ENCODE measurements at places on chromosomes 3 and 15.

GRCh38 chr3:37862219-37862902 lies 681 bp downstream of the CTDSPL start:
- peak; percentile 45 for DNase-seq

- no peak for DNase-seq
Observed at GRCh38 chr15:98503970-98504369, 144.4 kb upstream of the IGF1R start.

- DNase-seq = no peak
Observed at GRCh38 chr15:92770641-92771040, 115.1 kb upstream of the FAM174B start.

DNA sequence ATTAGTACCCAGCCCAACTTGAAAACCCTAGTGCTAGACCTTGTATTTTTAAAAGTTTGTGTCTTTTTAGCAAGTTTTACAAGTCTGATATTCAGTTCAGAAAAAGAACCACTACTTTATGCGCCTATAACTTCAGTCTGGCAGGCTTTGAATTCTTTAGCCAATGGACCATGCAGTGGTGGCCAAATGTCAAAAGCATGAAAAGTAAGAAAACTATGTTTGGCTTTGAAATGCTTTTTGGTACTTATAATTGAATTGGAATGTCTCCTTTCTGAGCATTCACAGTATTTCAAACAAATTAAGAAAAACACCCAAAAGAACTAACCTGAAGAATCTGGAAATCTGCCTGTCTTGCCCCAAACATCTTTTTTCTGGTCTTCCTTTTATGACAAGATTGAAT lies 12.8 kb downstream of the WDR48 start:
- no peak for DNase-seq

- DNase-seq = no peak
Observed at GRCh38 chr15:57647071-57647790, 55.5 kb downstream of the MYZAP start.

- DNase-seq = no peak
Observed at GRCh38 chr15:37801529-37801928, 132.9 kb upstream of the TMCO5A start.

DNA sequence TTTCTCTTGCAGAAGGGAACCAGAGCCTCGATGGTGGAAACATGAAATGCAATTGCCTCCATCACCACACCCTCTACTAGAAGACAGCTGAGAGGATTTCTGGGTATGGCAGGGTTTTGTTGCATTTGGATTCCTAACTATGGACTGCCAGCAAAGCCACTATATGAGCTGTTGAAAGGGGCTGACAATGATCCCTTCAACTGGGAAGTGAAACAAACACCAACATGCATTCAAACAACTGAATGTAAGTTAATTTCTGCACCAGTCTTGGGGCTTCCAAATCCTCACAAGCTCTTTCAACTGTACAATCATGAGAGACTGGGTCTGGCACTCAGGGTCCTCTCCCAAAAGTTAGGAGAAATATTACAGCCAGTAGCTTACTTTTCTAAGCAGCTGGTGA lies 116.7 kb upstream of the PLCL2 start:
- DNase-seq = no peak

DNA sequence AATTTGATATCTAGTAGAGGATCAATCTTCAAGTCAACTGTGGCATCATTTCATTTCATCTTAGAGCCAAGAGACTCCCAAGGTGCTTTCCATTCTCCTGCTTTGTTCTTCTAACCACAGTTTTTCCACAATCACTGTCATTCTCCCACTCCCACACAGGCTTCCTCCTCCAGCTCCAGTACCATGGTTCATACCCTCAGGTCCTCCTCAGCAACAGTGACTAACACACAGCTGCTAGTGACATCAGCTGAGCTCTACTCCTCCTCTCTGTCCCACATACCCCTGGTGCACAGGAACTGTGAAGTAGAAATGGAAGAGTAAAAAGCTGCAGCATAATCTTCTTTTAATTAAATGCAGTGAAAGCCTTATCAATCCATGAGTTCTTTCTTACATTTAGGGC lies 200.2 kb upstream of the DPH6 start:
- no peak for DNase-seq

GRCh38 chr3:9224490-9224889 lies 25.0 kb downstream of the SRGAP3 start:
- DNase-seq = no peak

DNA sequence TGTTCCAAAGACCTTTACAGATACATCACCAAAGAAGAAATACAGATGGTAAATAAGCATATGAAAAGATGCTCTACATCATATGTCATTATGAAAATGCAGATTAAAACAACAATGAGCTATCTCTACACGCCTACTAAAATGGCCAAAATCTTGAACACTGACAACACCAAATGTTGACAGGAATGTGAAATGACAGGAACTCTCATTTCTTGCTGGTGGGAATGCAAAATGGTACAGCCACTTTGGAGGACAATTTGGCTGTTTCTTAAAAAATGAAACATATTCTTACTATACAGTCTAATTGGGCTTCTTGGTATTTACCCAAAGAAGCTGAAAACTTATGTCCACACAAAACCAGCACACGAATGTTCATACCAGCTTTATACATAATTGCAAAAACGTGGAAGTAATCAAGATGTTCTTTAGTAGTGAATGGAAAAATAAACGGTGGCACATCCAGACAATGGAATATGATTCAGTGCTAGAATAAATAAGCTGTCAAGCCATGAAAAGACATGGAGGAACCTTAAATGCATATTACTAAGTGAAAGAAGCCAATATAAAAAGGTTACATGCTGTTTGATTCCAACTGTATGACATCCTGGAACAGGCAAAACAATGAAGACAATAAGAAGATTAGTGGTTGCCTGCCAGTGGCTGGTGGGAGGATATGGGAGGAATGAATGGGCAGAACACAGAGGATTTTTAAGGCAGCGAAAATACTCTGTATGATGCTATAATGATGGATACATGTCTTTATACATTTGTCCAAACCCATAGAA lies 81.3 kb upstream of the NEDD4 start:
- no peak for DNase-seq

GRCh38 chr3:72453706-72454105 lies 394.5 kb downstream of the SHQ1 start:
- no peak for DNase-seq

GRCh38 chr3:186525369-186526255 lies 18.6 kb downstream of the CRYGS start:
- DNase-seq = no peak

DNA sequence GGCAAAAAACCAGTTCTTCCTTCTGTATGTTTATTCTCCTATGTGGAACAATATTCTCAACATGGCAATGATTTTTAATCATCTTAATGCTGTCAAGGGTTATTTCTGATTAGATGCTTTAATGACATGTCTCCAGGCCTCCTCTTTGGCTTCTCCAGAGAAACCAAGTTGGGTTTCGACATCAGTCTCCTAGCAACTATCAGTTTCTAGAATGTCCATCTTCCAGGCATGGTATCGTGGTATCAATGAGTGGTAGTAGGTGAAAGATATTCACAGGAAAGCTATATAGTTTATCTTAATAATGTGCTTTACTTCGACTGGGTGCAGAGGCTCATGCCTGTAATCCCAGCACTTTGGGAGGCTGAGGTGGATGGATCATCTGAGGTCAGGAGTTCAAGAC lies 128.5 kb downstream of the C3orf70 start:
- DNase-seq = no peak

- no peak for DNase-seq
Observed at GRCh38 chr15:60584355-60584998, 105.5 kb upstream of the ICE2 start.

DNA sequence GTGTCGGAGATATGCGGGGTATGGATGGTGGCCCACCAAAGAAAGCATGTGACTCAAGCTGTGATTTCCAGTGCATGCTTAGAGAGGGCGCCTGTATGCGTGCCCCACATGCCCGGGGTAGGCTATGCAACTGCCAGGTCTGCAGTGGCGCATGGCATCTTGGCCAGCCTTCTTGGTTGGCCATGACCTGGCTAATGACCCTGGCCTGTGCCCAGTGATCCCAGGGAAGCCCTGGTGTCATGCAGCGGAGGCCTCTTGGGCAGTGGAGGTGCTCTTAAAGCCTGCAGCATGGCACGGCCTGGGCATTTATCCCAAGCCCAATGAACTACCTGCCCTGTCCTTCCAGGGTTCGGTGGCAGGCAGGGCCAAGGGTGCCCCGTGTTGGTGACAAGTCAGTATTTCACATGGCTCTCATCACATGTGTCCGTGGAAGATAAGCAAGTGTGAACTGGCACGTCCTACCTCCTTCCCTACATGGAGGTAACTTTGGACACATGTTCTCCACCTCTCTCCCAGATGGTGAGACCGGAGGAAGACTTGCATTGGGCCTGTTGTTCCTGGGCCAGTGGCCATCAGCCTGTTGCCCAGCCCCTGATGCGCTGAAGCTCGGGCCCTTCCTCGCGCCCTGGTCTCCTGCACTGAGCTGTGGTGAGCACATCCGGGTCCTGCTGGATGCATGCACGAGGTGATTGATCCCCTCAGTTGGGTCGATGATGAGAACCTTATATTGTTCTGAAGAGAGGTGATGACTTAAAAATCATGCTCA lies 192.0 kb downstream of the UBE3A start:
- DNase-seq = no peak

DNA sequence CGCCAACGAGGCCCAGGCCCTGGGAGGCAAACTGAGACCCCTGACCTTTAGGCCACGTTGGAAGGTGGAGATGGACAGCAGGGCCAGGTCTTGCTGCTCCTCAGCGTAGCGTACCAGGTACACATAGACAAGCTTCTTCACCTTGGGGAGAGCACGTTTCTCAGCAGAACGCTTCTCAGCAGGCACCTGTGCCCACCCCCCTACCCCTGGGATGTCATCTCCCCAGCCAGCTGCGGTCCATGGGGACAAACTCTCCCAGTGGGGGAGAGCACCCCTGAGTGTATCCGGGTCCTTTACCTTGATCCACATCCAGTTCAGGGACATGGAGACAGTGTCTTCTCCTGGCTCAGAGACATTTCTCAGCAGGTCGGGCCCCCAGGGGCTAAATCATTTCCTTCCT lies 21.0 kb downstream of the AP3B2 start:
- DNase-seq = no peak

DNA sequence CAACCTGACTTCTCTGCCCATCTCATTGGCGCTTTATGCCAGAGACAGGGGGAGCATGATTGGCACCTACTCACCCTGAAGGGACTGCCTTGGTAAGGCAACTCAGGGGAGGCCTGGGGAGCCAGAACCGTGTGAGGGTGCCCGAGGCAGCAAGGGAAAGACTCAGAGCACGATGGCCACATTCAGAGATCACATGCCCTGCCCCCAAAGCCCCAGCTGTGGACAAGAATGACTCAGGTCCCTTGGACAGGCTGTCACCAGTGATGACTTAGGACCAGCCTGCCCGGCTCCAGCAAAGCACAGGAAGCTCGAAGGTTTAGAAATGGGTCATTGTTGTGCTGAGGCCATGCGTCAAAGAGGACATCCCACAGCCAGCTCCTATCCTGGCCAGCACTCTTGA lies 49.1 kb upstream of the LIMD1 start:
- DNase-seq = no peak

DNA sequence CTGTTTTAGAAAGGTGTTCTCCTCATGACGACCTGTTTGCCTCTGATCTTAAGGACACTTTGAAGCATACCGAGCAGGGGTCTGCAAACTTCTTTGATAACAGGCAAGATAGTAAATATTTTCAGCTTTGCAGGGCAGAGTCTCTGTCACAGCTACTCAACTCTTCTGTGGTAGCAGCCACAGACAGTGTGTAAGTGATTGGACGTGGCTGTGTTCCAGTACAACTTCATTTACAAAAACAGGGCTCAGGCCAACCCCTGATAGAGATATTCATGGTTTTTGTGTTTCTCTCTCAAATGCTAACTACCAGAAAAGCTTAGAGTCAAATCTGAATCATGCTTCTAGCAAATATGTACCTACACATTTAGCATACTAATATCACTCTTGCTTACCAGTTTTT lies 51.5 kb downstream of the TGFBR2 start:
- DNase-seq = no peak

GRCh38 chr3:721086-721485 lies 371.7 kb upstream of the CNTN6 start:
- no peak for DNase-seq

- DNase-seq = no peak
Observed at GRCh38 chr3:127772827-127773751, 49.2 kb downstream of the MGLL start.

- DNase-seq = no peak
Observed at GRCh38 chr3:195072916-195073564, 197.9 kb downstream of the XXYLT1 start.

DNA sequence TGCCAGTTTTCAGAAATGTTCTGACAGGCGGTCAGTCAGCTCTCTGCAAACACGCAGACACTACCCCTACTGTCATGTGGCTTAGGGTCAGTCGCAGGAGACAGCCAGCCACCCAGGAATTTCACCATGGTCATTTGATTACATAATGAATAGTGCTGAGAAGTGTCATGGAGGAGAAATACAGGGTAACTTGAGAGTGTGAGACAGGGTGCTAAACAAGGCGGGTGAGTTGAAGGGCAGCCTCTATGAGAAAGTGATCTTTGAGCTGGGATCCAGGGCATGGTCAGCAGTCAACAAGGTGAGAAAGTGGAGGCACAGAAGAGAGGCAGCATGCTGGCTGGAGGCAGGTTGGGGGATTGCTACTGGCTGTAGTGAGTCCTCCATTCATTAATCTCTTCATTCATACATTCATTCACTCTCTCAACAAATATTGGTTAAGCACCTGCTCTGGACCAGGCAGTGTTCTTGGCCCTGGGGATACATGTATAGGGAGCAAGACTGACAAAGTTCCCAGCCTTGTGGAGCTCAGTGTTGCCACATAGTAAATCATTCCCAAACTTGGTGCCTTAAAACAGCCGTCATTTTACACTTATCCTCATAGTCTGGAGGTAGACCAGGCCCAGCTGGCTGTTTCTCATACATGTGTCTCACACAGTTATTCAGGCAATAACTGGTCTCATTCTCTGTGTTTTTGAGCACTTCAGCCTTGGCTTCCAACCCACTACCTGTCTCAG lies 14.8 kb downstream of the PXYLP1 start:
- DNase-seq = no peak

- no peak for DNase-seq
Observed at GRCh38 chr15:38691377-38691776, 126.8 kb upstream of the RASGRP1 start.

- DNase-seq = no peak
Observed at GRCh38 chr3:71104556-71104955, 479.0 kb downstream of the FOXP1 start.

- DNase-seq = no peak
Observed at GRCh38 chr3:468172-468571, 271.6 kb downstream of the CHL1 start.

DNA sequence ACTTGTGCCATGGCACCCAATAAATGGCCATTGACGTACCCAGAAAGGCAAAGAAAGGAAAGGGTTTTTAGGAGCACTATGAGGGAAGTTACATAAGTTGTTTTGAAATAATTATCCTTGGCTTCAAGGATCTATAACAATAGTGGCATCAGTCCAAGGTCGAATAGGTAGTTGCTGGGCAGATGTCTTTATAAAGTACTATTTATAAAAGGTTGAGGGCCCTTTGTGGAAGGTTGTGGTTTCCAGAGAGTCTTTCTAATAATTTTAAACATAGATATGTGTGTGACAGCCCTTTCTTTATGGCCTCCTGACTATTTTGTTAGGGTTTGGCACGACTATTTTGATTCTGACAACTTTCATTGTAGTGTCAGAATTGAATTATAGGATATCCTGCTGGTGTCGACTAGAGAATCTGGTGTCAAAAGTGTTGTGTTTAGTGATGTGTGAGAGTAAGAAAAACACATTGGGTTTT lies 260.5 kb downstream of the PYDC2 start:
- no peak for DNase-seq

GRCh38 chr3:99131876-99132275 lies 230.4 kb upstream of the DCBLD2 start:
- DNase-seq = no peak
